ENCODE measurements at places on chromosomes 3 and 15. TPM values are rescaled to one million over a fixed set of nuclear protein-coding genes. Genes with fewer than 3 reads are reported as not detected.

Gene GHSR
- total RNA-seq = not detected

Gene USP50
- not detected for total RNA-seq

DNA sequence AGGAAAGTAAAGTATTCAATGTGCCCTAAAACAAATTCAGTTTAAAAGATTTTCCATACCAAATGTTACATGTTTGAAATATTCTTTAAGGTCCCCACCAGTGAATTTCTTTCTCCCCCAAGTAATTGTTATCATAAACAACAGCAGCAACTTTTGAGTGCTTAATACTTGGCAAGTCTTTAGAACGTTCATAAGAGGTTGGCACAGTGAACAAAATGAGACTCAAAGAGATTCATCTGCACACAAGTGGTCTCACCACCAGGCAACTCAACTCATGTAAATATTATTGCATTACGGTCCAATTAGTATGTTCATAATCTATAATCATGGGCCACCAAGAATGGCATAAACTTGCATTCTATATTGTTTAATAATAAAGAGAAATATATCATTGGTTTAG lies 98.7 kb downstream of the TBL1XR1 start:
- DNase-seq = no peak

GRCh38 chr15:73885954-73886700 lies 12.8 kb downstream of the TBC1D21 start:
- no peak for DNase-seq

GRCh38 chr3:126781889-126782491 lies 78.0 kb downstream of the CHCHD6 start:
- DNase-seq = no peak

- DNase-seq = no peak
Observed at GRCh38 chr3:73500321-73500720, 124.4 kb downstream of the PDZRN3 start.
